ENCODE measurements at places on chromosomes 2 and 18.

DNA sequence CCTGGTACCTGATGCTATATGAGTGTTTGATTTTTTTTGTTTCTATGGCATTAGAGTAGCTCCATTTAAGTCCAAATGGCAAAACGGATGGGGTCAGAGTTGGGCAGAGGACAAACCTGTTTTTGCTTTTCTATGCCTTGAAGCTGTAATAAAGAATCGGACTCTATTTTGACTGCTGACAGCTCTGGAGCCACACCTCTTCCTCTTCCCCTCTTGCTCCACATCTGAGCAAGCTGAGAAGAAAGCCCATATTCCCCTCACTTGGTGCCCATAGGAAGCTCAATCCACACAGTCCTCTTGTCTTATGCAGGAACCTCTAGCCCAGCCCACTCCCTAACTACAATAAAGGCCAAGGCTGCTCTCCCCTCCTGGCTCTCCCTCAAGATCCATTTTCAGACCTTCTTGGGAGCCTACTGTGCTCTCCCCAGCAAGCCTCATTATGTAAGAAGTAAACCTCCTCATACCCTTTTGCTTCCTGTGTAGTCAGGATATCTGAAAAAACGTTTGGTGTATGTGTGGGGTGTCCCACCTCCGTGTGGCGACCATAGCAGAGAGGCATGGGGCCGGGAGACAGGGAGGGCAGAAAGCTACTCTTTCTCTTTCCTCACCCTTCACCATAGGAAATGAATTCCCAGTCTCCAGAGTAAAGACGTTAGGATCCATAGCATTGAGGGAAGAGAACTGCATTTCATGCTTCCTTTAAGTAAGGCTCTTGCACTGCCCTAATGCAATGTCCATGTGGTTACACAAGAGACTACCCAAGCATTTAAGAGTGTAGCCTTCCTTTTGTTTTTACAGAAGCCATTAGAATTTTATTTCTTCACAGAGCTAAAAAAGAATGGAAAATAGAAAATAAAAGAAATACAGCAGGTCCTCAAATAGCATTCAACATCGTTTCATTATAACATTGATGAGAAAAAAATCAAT, 41.9 kb upstream of the RAPGEF4 start:
- H3K4me1 ChIP-seq, result peaks cover 10% of the 10 kb centered on the region
- DNase-seq, result no peak
- H3K4me3 ChIP-seq, result no peak overlapping the region
- no peaks in the 10 kb centered on the region for H3K27me3 ChIP-seq

GRCh38 chr2:31227110-31227509, 6.8 kb upstream of the EHD3 start:
- no peak for DNase-seq
- H3K27ac ChIP-seq, result peak overlapping the region; percentile 11
- H3K36me3 ChIP-seq, result no peaks in the 10 kb centered on the region
- H3K4me3 ChIP-seq, result no peak overlapping the region
- peaks cover 34% of the 10 kb centered on the region for H3K4me1 ChIP-seq

DNA sequence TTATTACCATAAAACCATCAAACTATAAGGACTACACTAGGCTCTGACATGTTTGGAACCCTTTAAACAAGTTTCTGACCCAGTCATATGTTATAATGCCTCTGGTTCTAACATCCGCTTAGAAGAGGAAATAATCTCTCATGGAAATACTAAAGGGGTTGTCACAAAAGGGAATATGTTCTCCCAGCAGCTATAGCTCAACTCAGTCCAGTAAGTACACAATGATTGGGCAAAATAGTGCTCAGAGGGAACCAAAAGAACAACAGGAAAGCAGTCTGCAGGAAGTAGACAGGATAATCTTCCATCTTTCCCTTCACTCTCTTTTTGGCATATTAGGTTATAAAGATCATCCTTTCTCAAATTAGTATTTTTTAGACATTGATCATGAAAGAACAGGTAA, 4.3 kb downstream of the SRBD1 start:
- no peak for DNase-seq
- peaks cover 17% of the 10 kb centered on the region for H3K4me1 ChIP-seq
- peaks cover 12% of the 10 kb centered on the region for H3K36me3 ChIP-seq
- no peak overlapping the region for H3K27ac ChIP-seq
- no peaks in the 10 kb centered on the region for H3K27me3 ChIP-seq

DNA sequence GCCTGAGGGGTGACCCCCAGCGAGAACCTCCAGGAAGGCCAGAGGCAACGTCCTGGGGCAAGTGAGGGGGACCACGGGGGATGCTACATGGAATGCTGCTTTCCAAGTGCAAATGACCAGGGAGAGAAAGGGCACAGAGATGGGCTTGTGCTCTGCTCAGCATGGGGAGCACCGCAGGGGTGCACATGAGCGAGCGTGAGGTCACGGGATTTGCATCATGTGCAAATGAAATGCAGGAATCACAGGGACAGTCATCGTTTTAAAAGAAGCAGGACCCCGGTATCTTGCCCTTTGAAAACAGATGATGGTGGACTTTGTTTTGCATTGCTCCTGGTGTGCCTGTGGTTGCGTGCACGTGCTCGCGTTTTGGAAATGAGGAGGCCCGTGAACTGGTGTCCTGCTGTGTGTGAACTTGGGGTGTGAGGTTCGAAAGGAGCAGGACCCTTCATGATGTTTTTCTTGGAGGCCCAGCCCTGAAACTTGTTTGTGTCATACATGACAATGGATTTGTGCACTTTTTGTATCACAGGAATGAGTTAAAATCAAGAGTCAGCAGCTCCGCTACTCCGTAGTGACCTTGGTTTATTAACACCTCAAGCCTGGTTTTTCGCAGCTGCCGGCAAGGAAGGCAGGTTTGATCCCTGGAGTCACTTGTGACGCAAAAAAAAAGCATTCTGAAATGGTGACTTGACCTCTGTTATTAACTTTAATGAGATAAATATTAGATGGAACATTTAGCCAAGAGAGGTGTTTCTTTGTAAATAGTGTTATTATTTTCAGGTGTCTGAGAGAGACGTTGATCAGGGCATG, 234.5 kb downstream of the LDLRAD4 start:
- peaks cover 43% of the 10 kb centered on the region for H3K27me3 ChIP-seq
- peaks cover 7% of the 10 kb centered on the region for H3K4me1 ChIP-seq
- no peak overlapping the region for H3K27ac ChIP-seq
- DNase-seq, result no peak
- H3K4me3 ChIP-seq, result no peak overlapping the region

- no peaks in the 10 kb centered on the region for H3K27me3 ChIP-seq
- no peak overlapping the region for H3K27ac ChIP-seq
- no peak for DNase-seq
Measured at GRCh38 chr2:30341500-30342267, 105.4 kb upstream of the LCLAT1 start.

DNA sequence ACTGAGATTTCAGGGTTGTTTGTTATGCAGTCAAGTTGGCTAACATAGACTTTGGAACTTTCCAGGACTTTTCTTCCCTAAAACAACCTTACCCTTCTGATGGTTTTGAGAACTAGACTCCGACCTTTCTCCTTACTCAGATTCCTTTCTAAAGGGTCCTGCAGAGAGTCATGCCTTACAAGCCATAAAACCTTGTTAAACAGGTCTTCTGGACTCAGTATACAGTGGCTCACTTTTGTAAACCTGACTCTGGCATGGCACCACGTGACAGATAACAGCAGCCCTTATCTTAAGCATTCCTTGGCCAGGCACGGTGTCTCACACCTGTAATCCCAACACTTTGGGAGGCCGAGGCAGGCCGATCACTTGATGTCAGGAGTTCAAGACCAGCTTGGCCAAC, 253.2 kb upstream of the RAB6C start:
- H3K4me3 ChIP-seq, result no peak overlapping the region
- no peaks in the 10 kb centered on the region for H3K27me3 ChIP-seq
- DNase-seq, result no peak
- H3K4me1 ChIP-seq, result peaks cover 25% of the 10 kb centered on the region

GRCh38 chr2:85397925-85398331, 12.2 kb downstream of the CAPG start:
- H3K36me3 ChIP-seq, result peaks cover 28% of the 10 kb centered on the region
- H3K4me3 ChIP-seq, result no peak overlapping the region
- no peak for DNase-seq
- no peaks in the 10 kb centered on the region for H3K27me3 ChIP-seq
- peak overlapping the region; percentile 99 for H3K27ac ChIP-seq

- H3K27me3 ChIP-seq, result no peaks in the 10 kb centered on the region
- H3K4me1 ChIP-seq, result peaks cover 65% of the 10 kb centered on the region
- no peak overlapping the region for H3K4me3 ChIP-seq
- peak overlapping the region; percentile 79 for H3K27ac ChIP-seq
Measured at GRCh38 chr2:43473767-43474166, 122.1 kb downstream of the THADA start.

DNA sequence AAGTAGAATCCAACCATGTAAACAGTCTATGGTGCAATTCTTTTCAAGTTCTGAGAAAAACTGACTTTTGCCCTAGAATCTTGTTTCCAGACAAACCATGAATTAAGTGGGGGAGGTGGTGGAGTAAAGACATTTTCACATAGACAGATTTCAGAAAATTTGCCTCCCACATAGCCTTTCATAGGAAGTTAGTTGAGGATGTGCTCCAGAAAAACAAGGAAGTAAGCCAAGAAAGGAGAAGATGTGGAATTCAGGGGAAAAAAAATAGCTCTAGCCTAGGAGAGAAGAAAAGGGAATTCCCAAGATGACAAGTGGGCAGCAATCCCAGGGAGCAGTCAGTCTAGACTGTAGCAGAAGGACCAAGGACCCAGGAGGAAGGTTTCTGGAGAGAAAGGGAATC, 17.4 kb downstream of the RUFY4 start:
- H3K36me3 ChIP-seq, result peaks cover 3% of the 10 kb centered on the region
- no peak overlapping the region for H3K4me3 ChIP-seq
- no peak for DNase-seq
- no peak overlapping the region for H3K27ac ChIP-seq
- no peaks in the 10 kb centered on the region for H3K4me1 ChIP-seq

Measured in mesothelial cell of epicardium (in vitro differentiated cells).